IPS DF 6.9 (cell line): ENCODE measurements at places on chromosomes 7 and 10.

DNA sequence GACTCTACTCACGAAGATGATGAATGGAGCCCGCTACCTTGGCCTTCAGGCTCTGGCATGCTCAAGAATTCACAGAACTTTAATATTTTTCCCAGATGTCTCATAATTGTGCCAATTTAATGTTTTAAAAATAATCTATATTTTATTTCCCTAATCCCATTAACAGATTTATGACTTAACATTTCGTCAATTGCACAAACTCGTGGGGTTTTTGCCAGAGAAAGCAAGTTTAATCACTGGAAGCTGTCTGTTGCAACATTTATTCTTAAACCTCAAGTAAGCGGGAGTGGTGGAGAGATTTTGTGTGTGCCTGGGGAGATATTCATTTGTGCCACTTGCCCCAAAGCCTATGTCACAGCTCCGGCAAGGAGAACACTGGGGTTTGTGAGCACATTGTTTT is 117.9 kb downstream of the TEX36 start:
- DNase-seq: no peak

DNA sequence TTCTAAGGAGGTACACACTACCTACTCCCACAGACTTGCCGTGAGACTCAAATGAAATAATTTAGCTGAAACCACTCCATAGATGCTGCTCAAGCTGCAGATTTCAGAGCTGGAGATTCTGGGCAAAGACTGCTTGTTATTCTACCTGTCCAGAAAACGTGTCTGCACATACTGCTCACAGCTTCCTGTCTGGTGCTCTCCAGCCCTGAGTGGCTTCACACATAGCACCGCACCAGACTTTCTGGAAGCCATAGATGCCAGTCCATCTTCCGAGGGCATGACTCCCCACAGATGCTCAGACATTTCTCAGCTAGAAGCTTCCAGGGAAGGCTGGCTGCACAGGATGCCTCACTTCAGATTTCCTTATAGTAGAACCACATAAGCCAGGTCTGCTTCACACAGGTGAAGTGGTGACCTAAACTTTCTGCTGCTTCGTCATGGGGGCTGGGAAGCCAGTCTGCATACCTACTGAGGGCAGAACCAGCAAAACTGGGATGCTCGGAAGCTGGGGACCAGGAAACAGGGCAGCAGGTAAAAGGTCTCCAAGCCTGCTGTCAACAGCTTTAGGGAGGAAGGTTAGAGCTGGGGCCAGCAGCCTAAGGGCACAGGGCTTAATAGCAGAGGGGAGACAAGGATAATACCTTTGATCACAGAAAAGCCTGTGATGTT is 18.2 kb downstream of the CCDC6 start:
- no peak for DNase-seq

GRCh38 chr10:93413252-93413689 is 68.9 kb downstream of the MYOF start:
- no peak for DNase-seq

- no peak for DNase-seq
Measured at GRCh38 chr10:61248013-61248412, 205.2 kb downstream of the TMEM26 start.

DNA sequence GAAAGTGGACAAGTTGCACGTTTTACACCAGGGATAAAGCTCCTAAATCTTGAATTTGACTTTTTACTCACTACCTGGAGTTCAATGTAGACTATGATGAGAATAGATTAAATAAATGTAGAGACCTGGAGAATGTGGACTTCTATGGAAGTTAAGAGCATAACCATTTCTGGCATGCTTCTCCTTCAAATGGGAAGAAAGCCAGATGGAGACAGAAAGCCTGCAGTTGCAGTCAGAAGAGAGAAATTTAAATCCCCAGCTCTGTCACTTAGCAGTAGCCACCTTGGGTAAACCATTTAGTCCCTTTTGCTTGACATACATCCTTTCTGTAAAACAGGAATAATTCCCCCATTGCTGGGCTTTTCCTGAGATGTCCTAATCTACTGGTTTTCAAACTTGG is 355.3 kb upstream of the AUTS2 start:
- DNase-seq: no peak
